PC-3 (cell line): ENCODE measurements at places on chromosomes 2 and 18.

- DNase-seq, result no peak
These were observed 66.0 kb upstream of the ITGA6 start for GRCh38 chr2:172361360-172361759.

DNA sequence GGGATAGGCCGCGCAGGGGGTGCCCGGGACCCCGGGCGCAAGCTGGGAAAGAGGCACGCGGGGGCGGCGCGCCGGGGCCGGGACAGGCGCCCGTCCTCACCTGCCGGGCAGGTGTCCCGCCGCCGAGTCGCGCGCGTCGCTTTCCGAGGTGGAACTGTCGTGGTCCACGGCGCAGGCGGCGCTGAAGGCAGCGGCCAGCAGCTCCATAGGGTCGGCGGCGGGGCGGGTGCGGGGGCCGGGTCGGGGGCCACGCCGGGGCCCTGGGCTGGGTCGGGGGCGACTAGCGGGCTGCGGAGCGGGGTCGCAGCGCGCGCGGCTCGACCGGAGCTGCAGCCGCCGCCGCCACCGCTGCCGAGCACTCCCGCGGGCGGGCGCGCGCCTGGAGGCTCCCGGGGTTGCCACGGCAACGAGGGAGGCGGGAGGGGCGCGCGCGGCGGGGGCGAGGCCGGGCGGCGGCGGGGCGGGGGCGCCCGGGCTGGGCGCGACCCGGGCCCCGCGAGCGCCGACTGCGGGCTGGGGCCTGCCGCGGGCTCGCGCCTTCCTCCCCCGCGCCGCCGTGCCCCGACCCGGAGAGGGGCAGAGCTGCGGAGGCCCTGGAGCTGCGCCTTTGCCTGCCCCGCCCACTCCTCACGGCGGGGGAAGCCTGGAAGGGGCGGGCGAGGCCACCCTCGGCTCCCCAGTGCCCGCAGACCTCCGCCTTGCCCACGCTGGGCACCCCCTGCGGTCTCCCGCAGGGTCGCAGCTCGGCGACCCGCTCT, 57.9 kb downstream of the SNORC start:
- peak; percentile 40 for DNase-seq

DNA sequence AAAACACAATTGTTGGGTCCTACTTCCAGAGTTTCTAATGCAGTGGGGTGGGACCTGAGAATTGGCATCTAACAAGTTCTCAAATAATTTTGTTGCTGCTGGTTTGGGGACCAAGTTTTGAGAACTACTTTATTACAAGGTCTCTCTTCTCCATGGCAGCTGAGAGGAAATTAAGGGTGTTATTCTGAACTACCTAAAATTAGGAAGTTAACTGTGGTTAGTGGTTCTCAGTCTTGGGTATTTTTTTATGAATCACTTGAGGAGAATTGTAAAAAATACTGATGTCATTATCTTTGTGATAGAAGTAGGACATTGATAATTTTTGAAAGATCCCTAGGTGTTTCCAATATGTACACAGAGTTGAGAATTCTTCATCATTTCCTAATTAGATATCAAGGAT, 210.2 kb downstream of the MC4R start:
- DNase-seq, result no peak

DNA sequence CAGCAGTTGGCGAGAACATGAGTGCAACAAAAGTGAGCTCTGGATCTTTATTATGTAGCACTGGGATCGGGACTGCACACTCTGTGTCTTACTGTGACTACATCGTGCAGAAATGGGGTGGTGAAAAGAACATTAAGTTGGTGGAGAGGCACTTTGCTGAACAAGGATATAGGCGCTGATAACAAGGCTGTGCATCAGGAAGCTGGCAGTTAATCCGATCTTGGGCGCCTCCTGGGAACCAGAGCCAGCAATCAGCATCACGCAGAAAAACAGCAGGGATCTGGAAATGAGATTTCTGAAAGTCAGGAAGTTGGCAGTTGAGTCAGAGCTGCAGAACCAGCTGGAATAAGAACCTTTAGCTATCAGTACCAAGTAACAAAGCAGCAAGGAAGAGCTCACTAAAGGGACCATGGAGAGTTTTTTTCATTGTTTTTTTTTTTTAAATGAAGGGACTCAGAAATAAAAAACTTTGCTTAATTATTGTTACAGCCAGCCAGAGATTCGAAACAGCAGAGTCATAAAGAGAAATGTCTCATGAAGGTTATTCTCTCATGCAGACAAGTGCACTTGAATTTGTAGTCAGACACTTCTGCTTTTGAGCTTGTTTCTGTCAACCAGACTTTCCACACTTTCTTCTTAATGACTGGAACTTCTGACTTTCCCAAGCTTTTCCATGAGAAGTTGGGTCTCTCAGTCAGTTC, 22.8 kb upstream of the MYO3B start:
- peak; percentile 74 for DNase-seq

DNA sequence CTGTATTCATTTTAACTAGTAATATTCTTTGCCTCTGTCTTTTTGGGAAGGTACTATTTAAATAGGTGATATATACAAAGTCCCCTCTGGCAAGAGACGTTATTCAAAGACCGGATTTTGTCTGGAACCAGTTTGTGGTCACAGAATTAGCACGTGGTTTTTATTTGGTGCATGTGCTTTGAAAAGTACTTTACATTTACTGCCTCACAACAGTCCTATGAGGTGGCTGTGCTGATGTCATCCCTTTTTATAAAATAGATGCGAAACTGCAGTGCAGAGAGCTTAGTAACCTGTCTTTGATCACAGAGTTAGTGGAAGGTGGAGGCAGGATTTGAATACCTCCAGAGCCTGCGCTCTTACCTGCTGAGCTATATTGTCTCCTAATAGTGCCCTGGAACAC, 4.0 kb downstream of the LPIN1 start:
- DNase-seq, result no peak

DNA sequence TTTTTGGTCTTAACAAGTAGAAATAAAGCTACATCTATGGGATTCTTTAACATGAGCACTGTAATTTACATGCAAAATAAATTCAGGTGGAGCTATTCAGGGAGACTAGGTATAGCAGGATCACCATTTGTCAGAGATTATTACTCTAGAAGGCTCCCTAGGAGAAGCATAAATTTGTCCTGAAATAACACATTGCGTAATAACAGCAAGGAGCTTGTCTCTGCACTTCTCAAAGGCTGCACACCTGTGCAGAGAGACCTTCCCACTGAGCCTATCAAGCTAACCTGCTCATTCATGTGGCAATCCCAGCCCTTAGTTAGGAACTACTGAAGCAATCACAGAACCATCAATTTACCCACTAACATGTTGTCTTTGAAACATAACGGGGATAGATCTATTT, 437.4 kb upstream of the MC4R start:
- DNase-seq, result no peak

DNA sequence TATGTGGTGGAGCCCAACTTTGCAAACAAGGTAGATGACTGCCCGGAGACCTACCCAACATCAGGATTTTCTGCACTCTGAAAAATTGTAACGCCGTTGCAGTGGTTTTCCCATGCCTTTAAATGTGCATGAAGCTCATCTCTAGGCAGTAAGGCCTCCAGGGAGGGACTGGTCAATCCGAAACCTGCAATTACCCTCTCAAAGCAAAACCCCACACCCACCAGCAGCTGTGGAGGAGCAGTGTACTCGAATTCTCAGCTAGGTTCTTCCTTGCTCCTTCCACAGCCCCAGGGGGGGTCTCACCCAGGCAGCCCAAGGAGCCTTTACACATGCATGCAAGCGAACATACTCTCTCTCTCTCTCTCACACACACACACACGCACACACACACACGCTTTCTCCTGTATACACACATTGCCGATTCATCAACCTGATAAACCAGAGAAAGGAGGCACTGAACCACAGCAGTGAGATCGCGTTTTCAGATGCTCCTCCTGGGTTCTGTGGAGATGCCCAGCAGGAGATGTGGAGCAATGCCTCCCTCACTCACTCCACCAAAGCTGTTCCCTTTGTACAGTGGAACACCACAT, 109.2 kb downstream of the VIT start:
- no peak for DNase-seq

- peak; percentile 83 for DNase-seq
These were observed 2.4 kb downstream of the MTCL1 start for GRCh38 chr18:8707556-8708300.

- peak; percentile 41 for DNase-seq
These were observed 734.0 kb upstream of the CDH7 start for GRCh38 chr18:65016631-65017371.

GRCh38 chr2:30639836-30640235, 167.4 kb downstream of the CAPN13 start:
- no peak for DNase-seq

- DNase-seq, result no peak
These were observed 383.2 kb downstream of the SOCS6 start for GRCh38 chr18:70671889-70672565.

- DNase-seq, result no peak
These were observed 160.5 kb downstream of the STK39 start for GRCh38 chr2:168086851-168087250.

DNA sequence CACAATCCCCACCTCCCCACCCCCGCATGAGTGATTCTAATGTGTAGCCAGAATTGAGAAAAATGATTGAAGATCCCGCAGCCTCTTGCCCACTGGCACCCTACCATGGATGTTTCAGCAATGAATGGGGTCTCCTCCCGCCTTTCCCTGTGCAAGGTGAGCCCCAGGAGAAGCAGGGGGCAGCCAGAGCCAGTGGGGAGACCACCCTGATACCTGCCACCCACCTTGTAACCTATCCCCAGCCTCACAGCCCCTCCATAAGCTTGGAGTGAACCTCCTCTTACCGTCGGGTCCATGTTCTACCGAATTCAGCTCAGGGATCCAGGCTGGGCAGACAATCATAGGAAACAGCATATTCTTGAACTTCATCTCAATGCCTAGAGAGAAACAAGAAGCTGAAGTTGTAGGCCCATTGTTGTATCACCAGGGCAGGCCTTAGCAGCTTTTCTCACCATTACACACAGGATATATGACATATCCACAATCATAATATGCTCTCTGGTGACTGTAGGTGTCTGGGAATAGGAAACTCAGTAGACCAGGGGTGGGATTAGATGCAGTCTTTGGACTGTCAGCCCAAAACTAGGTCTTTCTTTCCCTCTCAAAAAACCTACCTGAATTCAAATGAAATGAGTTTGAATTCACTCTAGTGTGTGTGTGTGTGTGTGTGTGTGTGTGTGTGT, 30.9 kb downstream of the XDH start:
- peak; percentile 50 for DNase-seq

GRCh38 chr2:59677158-59677557, 876.3 kb downstream of the BCL11A start:
- DNase-seq, result no peak

DNA sequence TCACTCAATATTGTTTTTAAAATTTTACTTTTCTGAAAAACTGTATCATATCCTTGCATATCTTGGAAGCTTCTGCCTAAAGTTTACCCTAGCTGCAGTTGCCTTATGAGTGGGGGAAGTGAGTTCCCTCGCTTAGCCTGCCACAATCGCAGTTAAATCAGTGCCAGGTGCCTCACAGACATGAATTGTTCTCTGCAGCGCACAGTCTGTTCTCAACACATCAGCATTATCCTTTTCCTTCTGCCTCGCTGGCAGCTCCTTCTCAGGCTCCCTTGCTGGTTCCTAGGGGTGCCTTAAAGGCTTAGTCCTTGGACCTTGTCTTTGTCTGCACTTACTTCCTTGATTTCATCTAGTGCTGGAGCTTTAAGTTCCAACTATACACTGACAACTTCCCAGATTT, 132.8 kb downstream of the TTC27 start:
- no peak for DNase-seq

GRCh38 chr2:195434346-195434745, 222.7 kb upstream of the SLC39A10 start:
- DNase-seq, result no peak

GRCh38 chr2:151568501-151568900, 158.8 kb downstream of the RIF1 start:
- no peak for DNase-seq
